A549 treated with DMSO at 1 μM for 4 hours (cell line): ENCODE measurements at places on chromosomes 4 and X. TPM values are rescaled to one million over a fixed set of nuclear protein-coding genes. Genes with fewer than 3 reads are reported as not detected.

Gene PPP1R3F
- total RNA-seq: 2.2 to 3.7 TPM (median 2.6 TPM) in 5 replicates

Gene MAGEC1
- 0.02 to 0.16 TPM (median 0.04 TPM) in 4 of 5 replicates, not detected in the other for total RNA-seq

Gene CYBB
- 0.03 to 0.07 TPM (median 0.05 TPM) in 4 of 5 replicates, not detected in the other for total RNA-seq

Gene HTR2C
- not detected in 5 replicates for total RNA-seq

Gene CACNA1F
- total RNA-seq: not detected in 5 replicates

Gene PSAPL1
- 0.07 to 0.17 TPM (median 0.09 TPM) in 5 replicates for total RNA-seq

Gene SPANXN4
- not detected in 5 replicates for total RNA-seq

Gene ADRA2C
- 6.9 to 11.8 TPM (median 11.3 TPM) in 5 replicates for total RNA-seq

Gene ITM2A
- total RNA-seq: 0.12 TPM in 1 of 5 replicates, not detected in the others

Gene CPZ
- 0.26 to 0.54 TPM (median 0.33 TPM) in 5 replicates for total RNA-seq

Gene LYAR
- 29.8 to 33.4 TPM (median 31.2 TPM) in 5 replicates for total RNA-seq

Gene LGI2
- 0.14 to 0.43 TPM (median 0.22 TPM) in 5 replicates for total RNA-seq

Gene ENPEP
- total RNA-seq: 0.02 to 0.27 TPM (median 0.02 TPM) in 4 of 5 replicates, not detected in the other

Gene MCF2
- total RNA-seq: 0.03 to 0.11 TPM (median 0.04 TPM) in 4 of 5 replicates, not detected in the other

Gene RS1
- total RNA-seq: not detected in 5 replicates

Gene ATRX
- 17.4 to 30.7 TPM (median 26.4 TPM) in 5 replicates for total RNA-seq

Gene DOK7
- 0.28 to 0.97 TPM (median 0.47 TPM) in 5 replicates for total RNA-seq

Gene ASB9
- total RNA-seq: 21.5 to 25.6 TPM (median 22.1 TPM) in 5 replicates

Gene IL2
- not detected in 5 replicates for total RNA-seq

Gene NEUROG2
- not detected in 5 replicates for total RNA-seq

Gene VAMP7
- total RNA-seq: 30.1 to 37.8 TPM (median 33.6 TPM) in 5 replicates

Gene ZNF157
- 0.03 TPM in 1 of 5 replicates, not detected in the others for total RNA-seq

Gene ART3
- not detected in 5 replicates for total RNA-seq

Gene TEC
- total RNA-seq: 1.3 to 1.7 TPM (median 1.6 TPM) in 5 replicates

Gene CTAG1A
- total RNA-seq: not detected in 5 replicates

Gene JCHAIN
- total RNA-seq: 0.07 to 0.16 TPM (median 0.10 TPM) in 3 of 5 replicates, not detected in the others

Gene STAP1
- total RNA-seq: not detected in 5 replicates
